Activated CD8-positive, alpha-beta T cell treated with anti-CD3 and anti-CD28 coated beads for 36 hours (primary cell): ENCODE measurements at places on chromosomes 4 and X. TPM values are rescaled to one million over a fixed set of nuclear protein-coding genes. Genes with fewer than 3 reads are reported as not detected.

Gene TCEAL6
- not detected for total RNA-seq

Gene CTSO
- 3.4 TPM for total RNA-seq

Gene LONRF3
- 1.7 TPM for total RNA-seq

Gene TBL1X
- total RNA-seq, result 32.0 TPM

Gene PCYT1B
- 0.04 TPM for total RNA-seq

Gene NLGN3
- total RNA-seq, result 0.54 TPM

- DNase-seq, result no peak
Measured at GRCh38 chr4:184993247-184993646, 25.0 kb upstream of the HELT start.

DNA sequence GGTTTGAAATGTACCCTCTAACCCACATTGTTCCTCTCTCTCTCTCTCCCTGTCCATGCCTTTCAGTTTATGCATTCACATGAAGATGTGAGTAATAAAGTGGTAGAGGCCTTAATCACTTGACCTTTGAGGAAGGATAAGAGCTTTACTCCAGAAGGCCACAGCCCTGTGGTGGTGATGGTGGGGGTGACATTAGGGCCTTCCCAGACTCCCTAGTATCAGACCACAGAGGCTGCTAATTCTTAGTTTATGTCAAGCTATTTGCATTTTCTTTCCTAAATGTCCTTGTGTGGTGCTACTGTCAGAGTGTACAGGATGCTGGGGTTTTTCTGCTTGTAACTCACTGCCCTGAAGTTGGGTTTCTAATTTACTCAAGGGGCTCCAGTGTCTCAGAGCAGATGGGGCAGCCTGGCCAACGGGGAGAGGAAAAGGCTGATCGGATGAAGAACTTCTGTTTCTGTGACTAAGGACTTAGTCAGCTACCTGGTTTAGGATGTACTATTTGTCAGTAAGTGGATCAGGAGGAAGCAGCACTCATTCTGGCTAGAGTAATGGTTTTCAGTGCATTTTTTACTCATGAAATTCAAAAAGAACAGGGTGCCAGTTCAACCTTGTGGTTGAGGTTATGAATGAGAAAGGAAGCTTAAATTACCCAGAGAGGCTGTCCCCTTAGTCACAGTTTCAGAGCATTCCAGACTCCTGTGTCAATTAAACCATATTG lies 509.6 kb upstream of the DIPK2B start:
- peak; percentile 80 for DNase-seq

DNA sequence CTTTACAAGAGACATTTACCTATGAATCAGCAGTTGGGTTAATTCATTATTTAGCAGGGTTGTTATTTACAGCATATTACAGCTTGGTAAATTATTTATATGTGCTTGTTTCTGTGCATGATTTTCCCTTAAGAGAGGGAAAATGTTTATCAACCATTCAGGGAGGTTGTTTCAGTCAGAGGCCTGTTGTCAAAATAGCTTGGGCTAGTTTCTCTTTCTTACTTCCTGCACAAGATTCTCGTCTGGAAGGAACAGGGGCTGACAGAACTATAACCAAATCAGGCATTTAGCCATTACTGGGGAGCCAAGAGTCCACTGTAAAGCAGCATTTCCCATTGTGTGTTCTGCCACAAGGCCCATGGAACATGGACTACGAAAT lies 135.8 kb downstream of the HS6ST2 start:
- no peak for DNase-seq

DNA sequence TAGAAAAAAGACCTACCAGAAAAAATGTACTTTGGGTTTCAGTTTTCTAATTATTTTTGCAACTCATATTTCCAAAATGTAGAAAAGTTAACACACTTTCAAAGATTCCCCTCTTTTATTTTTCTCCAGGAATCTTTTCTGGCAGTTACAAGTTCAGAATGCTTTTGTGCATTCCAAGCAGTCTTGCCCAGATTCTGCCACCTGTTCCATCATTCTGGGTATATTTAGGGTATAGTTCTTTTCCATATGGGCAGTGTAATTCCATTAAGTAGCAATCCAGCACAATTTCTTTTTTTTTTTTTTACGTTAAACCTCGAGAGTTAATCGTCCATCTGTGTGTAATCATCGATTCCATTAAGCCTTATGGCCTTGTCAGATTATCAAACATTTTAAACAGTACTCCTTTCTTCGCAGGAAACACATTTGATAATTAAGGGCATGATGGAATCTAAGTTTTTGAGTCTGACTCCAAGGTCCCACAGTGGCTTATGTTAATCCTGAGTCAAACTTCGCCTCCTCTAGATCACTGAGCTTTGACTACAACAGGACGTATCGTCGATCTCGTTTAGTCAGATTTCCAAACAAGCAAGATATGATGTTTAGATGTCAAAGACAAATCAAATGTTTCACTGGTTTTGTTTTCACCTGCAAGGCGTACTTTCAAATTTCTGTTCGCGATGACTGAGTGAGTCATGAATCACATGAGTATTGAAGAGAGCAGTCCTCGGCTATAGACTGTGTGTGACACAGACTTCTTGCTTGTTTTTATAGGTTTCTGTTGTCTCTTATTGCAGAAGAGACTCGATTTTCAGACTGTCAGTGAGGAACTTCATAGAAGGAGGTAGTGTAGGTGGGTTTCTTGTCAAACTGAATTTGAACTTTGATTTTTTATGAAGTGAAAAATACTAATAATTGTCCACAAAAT lies 118.9 kb upstream of the GK2 start:
- DNase-seq, result no peak

DNA sequence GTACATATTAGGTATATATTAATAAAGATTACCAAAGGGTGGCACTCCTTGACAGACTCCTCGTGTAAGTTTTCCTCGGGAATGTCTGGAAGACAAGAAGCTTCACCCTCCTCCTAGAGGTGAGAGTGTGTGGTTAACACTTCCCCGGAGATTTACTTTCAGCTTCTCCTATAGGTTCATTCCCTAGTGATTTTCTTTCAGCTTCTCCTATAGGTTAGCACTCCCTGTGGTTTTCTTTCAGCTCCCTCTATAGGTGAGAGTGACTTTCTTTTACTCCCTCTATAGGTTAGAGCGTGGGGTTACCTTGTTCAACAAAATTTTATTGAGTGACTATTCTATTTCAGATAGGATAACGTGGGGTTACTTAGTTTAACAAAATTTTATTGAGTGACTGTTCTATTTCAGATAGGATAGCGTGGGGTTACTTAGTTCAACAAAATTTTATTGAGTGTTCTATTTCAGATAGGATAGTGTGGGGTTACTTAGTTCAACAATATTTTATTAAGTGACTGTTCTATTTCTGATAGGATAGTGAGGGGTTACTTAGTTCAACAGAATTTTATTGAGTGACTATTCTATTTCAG lies 106.0 kb upstream of the PLAC1 start:
- no peak for DNase-seq

GRCh38 chr4:122479935-122480416 lies 23.5 kb upstream of the IL2 start:
- DNase-seq, result peak; percentile 4

- no peak for DNase-seq
Measured at GRCh38 chrX:12777670-12778069, 13.5 kb upstream of the PRPS2 start.

DNA sequence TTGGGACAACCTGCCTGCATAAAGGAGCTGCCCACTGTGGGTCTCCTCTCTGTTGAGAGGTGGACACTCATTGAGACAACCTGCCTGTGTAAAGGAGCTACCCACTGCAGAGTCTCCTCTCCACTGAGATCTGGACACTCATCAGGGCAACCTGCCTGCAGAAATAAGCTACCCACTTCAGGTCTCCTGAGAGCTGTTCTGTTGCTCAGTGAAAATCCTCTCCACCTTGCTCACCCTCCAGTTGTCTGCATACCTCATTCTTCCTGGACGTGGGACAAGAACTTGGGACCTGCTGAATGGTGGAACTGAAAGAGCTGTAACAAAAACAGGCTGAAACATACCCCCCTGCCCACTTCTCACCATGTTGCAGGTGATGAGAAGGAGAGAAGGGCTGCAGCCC lies 59.9 kb upstream of the CDKN2AIP start:
- no peak for DNase-seq

DNA sequence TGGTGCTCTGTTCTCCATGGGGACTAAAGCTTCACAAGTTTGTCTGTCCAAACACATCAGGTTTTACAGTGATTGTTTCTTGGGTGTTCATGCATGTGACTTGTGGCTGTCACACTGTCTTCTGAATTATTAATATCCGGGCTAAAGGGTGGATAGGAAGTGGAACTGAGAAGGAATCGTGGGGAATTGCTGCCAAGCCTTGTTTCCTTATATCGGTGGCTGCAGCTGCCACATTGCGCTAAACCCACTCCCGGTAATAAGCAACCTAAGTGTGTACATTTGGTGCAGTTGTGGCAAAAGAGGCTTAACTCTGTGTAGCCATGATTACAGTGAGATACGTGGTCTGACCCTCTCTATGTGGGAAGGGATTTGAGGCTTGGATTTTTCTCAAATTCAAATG lies 30.7 kb downstream of the SEPTIN11 start:
- no peak for DNase-seq

GRCh38 chrX:3779546-3779945 lies 66.1 kb upstream of the PRKX start:
- no peak for DNase-seq

DNA sequence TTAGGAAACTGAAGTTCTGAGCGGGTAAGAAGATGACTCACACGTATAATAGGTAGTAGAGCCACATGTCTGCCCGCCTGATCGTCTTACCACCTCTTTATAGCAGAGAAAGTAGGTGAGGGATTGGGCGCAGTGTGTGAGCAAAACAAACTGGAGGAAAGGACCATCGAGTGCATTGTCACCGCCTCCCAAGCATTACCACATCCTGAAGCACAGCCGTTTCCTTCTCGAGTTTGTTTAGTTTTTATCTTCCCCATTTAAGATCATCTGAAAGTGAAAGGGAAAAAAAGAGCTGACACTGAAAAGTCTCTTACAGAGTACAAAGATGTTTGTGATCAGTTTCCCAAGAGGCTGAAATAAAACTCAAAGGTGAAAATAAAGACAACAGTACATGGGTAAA lies 14.8 kb downstream of the PDK3 start:
- peak; percentile 86 for DNase-seq

DNA sequence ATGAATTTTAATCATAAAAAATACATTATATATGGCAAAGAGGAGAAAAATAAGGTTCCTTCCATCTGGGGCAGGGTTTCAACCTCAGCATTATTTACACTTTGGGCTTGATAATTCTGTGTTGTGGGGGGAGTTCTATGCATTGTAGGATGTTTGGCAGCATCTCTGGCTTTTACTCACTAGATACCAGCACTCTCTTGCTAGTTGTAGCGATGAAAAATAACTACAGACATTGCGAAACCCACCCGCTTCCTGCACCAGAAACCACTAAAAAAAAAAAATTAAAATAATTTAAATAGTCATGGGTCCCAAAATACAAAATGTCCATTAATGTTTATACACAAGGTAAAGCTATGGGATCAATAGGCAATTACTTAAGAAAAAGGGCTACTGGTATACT lies 52.7 kb downstream of the PPP3CA start:
- no peak for DNase-seq

DNA sequence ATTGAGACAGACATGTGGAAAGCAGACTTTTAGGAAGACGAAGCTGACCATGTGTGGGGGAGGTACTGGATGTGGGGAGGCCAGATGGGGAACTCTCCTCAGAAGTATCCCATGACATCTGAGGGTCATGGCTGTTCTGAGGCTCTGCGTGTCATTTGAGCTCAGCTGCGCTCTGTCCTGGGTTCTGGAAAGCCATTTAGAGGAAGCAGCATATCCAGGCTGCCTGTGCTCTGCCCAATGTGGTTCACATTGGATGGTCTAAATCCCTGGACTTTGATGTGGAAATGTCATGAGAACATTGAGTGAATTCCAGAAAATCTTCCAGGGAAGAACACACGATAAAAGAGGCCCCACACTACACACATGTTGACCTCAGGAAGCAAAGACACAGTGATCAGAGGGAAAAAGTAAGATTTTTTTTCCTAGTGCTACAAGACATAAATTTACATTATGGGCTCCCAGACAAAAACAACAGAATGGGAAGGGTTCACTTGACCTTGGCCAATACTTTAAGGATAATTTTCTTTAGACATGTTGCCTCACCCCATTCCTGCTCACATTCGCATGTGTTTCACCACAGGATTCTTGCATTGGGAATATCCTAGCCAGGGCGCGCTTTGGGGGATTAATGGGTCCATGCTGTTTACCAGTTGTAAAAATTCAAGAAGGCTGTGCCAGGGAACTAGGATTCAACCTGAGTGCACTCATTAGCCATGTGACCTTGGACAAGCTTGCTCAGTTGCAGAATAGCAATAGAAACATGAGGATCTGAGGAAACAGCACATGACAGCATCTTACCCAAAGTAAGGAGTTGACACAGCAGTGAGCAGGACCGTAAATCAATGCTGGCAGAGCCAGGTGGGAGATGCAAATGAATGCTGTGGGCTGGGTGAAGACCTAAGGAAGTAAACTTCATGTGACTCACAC lies 73.2 kb upstream of the C1QTNF7 start:
- no peak for DNase-seq

DNA sequence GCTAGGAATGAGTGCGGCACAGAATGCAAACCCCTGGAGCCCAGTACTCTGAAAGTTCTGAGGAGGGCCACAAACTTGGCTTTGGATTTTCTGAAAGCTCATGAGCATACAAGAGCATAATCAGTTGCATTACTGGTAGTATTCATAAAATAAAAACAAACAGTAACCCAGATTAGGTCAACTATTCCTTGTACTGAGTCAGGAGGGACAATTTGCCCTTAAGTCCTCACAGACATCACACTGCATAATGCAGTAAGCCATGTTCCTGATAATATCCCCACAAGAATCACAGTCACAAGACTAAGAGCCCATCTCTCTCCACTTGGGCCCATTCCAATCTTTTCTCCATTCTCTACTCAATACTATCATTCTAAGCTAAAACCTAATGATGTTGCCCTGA lies 126.9 kb upstream of the NEIL3 start:
- no peak for DNase-seq

DNA sequence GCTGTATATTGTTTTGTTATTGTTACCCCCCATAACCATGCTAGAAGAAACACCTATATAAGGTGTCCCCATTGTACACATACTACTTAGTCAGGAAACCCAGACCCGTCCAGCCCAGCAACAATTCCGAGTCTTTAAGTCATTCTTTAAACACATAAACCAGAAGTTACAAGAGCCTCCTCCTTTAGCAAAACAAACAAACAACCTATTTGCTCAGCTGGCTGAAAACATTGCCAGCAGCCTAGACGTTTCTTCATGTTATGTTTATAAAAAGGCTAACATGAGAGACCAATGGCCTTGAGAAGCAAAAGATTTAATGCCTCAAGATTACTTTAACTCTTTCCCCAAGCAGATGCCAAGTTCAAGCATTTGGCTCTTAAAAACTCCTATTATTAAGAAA lies 1.4 kb downstream of the ACOX3 start:
- DNase-seq, result no peak

DNA sequence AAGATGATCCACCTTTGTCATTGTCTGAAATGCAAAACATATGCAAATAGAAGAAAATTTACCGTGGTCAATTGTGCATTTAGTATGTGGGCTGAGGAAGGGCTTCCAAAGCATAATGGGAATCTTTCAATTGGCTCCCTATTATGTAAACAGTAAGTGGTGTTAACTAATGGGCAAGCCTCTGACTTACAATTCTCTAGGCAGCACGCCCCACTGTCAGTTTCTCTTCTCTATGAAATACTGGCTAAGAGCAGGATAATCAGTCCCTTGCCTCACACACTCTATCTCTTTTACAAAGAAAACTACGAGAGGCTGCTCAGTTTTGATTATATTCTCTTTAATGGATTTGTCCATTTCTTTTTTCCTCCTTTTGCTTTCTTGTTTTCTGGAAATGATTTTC lies 1272.6 kb downstream of the PCDH19 start:
- no peak for DNase-seq
